NCI-H187 (cell line): ENCODE measurements at places on chromosomes 16 and 17.
A peak's percentile ranks its signal among the peaks of the same experiment; 100 is the strongest.

DNA sequence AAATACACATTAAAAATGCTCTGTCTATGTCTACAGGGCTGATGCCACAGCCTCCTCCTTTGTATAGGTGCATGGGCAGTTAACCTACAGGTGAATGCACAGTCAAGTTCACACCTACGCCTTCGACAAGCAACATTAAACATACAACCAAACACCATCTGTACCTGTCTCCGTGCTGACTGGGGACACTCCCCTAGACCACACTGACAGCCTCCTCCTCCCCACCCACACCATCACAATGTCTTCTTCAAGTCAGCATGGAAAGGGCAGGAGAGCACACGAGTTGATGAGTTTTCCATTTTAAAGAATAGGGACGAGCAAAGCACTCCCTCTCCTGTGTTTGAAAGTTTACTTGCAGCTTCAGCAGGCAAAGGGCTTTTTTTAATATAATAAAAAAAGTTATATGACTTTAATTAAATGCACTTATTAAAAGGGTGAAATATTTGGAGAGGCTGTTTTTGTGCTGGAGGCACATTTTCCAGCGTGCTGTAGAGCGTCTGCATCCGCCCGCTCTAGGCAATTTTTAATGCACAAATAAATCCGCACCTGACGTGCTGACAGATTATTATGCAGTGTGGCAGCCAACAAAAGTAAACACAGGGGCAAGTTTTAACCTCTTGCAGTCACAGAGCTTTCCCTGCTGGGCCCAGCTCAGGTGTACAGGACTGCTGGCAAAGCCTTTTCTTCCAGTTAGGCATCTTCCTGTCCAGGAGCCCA lies 367.9 kb downstream of the SOX9 start:
- no peak for DNase-seq

- peak; percentile 75 for DNase-seq
Observed at GRCh38 chr17:38703742-38704605, 1.1 kb upstream of the MLLT6 start.

DNA sequence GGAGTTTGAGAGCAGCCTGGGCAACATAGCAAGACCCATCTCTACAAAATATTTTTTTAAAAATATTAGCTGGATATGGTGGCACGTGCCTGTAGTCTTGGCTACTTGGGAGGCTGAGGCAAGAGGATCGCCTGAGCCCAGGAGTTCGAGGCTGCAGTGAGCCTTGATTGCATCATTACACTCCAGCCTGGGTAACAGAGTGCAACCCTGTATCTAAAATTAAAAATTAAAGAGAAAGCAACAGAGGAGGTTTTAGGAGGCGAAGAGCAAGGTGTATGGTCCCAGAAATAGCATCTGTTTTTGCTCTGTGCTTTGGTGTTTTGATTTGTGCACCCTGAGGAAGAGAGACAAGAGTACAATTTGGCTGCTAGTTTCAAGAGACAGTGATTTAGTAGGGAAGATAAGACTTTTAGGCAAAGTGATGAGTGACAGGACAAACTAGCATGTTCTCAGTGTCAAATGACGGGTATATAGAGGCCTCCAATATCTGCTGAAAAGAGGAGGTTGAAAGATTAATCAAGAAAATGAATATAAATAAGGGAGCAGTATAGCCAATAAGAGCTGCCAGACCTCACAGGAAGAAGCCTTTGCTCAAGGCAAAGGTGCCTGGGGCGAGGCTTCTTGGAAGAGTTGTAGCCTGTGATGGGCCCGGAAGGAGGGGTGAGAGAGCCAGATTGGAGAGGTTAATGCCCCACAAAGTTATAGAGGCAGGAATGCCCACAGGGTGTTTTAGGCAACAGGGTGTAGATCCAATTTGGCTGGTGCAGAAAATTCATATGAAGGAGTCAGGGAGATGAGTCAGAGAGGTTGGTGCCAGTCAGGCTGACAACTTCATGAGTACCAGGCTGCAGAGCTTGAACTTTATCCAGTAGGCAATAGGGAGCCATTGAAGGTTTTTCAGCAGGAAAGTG lies 11.4 kb downstream of the HLF start:
- no peak for DNase-seq

DNA sequence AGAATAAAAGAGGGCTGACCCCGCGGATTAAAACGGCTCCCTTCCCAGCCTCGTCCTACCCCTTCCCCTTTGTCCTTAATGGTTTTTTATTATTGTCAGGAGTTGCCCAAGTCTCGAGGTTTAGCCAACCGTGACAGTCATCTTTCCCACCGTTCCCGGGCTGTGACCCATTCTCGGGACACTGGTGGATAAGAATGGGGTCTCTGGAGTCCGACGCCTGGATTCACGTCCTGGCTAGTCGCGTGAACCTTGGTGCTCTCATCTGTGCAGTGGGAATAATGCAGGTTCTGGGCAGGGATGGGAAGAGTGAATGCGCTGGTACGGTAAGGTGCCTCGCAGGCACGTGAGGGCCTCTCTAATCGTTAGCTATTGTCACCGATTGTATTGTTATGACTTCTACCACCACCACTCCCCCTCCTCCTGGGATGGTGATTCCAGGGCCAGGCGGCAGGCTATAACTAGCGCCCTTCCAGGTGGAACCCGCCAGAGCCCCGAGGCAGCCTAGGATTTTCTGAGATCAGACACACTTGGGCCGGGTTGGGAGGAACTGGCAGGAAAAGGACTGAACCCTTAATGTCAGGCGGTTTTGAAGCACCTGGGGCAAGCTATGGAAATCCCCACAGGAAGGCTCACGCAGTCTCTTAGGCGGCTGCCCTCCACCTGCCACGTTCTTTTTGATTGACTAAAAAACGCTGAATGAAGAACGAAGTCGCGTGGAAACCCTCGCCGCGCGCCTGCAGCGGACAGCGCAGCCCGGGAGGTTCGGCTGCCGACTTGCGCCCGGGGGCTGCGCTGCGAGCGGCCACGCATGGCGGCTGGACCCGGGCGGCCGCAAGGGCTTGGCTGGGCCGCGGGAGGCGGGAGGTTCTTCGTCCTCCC lies 2.7 kb downstream of the HS3ST3B1 start:
- no peak for DNase-seq

DNA sequence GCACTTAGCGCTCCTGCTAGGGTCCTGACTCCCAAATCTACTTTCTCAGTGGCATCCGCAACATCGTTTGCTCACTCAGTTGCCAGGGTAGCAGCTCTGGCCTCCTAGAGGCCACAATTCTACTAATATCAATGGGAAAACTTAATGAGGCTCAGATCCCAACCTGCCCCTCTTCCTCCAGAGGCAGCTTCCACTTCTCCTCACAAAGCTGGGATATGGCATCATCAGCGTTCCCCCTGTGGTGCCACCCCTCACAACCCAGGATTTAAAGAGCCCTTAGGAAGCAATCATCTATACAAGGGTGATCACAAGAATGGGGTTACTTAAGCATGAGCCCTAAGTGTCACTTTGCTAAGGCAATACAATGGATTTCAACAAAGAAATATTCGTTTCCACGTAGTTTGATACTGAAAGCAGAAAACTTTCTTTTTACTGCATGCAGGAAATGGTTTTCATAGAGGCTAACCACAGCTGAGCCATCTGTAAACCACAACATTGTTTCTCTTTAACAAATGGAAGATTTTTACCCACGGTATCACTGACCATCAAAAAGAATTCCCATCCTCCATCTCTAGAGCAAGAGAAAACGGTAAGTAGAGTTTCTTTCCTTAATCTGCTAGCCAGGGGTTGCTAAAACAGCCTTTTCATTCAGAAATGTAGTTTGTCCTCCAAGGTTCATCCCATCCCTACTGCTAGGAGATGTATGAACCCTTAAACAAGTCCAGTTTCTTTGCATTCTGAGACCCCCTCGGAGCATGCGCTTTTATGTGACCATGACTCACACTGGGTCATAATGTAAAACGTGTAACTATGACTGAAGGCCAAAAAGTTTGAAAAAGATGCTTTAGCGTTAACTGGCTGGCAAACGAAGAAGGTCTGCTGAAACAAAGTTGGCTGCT lies 68.3 kb upstream of the BCAR1 start:
- no peak for DNase-seq

DNA sequence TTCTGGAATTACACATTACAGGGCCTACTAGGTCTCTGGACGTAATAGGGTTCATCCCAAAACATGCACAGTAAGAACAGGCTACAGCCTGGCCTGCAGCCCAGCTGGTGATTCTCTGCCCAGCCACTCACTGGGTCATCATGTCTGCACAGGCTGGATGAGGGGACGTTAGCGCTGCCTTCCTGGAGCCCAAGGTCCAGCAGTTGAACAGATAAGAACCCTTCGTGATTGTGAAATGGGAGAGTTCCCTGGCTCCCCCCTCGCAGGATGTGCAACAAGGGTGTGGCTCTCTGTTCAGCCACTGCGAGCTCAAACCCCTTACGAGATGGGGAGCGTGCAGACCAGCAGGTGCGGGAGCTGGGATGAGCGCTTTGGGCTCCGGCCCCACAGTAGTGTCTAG lies 200.0 kb upstream of the CDH5 start:
- DNase-seq: no peak

DNA sequence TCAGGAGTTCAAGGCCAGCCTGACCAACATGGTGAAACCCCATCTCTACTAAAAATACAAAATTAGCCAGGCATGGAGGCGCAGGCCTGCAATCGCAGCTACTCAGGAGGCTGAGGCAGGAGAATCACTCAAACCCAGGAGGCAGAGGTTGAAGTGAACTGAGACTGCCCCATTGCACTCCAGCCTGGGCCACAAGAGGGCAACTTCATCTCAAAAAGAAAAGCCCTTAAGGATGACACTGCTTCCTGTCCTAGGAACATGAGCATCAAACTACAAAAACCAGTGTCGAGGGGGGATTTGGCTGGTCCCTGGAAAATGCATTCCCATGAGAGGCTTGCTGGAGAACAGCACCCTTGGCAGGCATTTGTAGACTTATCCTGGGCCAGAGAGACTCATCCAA lies 449.5 kb upstream of the PSMD7 start:
- DNase-seq: no peak

DNA sequence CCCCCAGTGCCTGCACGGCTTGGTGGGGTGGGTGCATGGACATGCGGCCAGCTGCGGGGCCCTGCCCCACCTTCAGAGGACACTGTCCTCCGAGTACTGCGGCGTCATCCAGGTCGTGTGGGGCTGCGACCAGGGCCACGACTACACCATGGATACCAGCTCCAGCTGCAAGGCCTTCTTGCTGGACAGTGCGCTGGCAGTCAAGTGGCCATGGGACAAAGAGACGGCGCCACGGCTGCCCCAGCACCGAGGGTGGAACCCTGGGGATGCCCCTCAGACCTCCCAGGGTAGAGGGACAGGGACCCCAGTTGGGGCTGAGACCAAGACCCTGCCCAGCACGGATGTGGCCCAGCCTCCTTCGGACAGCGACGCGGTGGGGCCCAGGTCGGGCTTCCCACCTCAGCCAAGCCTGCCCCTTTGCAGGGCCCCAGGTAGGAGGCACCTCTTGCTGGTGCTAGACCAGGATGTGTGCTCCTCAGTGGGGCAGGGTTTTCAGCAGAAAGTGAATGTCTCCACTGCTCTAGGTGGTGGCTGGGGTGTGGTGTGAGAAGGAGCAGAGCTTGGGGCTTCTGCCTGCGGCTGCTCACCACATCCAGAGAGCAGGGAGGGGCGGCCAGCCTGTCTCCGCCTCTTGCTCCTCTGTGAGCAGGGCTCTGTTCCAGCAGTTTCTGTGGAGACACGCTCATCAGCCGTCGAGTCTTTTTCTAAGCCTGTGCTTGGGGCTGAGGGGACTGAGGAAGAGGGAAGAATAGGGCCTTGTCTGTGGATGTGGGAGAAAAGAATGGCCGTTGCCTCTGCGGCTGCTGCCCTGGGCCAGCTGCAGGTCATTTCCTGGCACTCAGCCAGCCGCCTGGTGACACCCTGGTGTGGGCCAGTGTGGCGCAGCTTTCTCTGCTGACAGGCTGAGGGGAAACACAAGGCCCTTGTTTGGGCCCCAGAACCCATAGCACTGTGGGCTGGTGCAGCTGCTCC lies 2.2 kb downstream of the ZNF276 start:
- DNase-seq: no peak

DNA sequence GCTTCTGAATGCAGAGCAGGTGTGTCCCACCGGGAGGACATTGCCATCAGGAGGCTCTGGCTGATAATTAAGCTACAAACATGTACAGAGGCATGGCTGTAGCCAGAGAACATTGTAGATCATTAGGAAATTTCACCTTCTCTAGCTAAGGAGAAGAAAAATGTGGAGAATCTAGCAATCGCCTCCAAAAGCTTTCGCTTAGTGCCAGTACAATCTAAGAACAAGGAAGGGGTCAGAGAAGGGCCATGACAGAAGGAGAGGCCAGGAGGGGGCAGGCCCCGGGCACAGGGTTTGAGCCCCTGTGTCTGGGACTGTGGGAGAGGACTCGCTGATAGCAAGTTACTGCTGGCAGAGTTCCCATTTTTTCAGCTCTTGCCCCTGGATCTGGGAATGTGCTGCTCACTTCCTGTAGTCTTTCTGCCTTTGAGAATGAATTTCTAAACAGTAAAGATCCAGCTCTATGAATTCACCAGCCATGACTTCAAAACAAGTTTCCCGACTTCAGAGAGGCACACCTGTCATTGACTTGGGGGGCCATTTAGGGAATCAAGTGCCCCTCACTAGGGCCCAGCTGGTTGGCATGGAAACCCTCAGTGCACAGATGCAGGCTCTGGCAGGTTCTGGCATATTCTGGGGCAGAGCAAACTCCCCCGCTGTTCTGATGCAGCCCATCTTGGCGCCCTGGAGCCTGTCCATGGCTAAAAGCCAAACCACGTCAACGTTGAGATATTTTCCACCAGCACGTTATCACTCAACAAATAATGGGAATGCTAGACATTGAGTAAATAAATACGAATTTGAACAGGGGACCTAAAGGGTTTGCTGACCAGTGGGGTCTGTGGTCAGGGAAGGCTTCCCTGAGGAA lies 59.5 kb upstream of the CACNG4 start:
- no peak for DNase-seq

GRCh38 chr17:44979426-44979995 lies 11.4 kb upstream of the C1QL1 start:
- DNase-seq: no peak

- DNase-seq: no peak
Observed at GRCh38 chr17:8726941-8727555, 17.6 kb downstream of the CCDC42 start.

DNA sequence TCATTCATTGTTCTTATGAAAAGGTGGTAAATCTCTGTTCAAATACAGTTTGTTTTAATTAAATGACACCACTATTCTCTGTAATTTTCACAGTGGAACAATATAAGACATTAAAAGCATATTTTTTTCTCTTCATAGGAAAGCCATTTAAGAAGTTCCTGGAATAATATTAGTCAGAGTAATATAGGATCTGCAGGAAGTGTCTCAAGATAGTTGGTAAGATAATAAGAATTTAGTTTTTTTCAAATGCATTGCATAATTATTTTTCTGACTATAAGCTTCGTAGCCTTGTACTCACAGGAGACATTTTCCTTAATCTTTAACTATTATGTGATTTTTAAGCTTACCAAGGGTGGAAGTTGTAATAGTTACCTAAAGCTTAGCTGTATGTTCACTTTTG lies 16.9 kb downstream of the STXBP4 start:
- no peak for DNase-seq

GRCh38 chr16:21159281-21159951 lies 942 bp downstream of the LDAF1 start:
- DNase-seq: no peak
